ENCODE measurements at places on chromosomes 3 and 15.

- peak; percentile 68 for DNase-seq
These were observed 2.6 kb upstream of the ZSCAN2 start for GRCh38 chr15:84598250-84598649.

- DNase-seq = no peak
These were observed 34.4 kb upstream of the ETV5 start for GRCh38 chr3:186143250-186143649.

GRCh38 chr15:91865486-91865885 lies 12.0 kb downstream of the SLCO3A1 start:
- no peak for DNase-seq

DNA sequence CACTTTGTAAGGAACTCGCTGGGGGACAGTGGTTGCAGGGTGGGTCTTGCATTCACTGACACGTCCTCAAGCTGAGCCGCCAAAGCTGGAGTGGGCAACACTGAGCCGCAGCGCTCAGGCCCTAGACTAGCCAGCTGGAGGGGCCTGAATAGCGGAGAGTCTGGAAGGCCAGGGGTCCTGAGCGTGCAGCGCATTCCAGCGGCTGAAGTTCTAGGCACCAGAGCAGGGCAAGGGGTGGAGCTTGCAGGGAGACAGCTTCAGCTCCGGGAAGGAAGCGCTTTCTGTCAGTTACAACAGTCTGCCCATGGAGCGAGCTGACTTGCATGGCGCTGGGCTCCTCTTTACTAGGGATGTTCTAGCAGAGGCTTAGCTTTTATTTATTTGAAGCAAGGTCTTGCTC lies 2.7 kb downstream of the MAP6D1 start:
- DNase-seq = peak; percentile 85

- DNase-seq = peak; percentile 86
These were observed at the start of gene ZNF621 for GRCh38 chr3:40524568-40525285. TSS of gene ZNF621 (plus strand) at chr3:40524960. CDS start at chr3:40525841, 881 bp downstream.

- no peak for DNase-seq
These were observed 21.9 kb downstream of the OSTN start for GRCh38 chr3:191220908-191221307.

- no peak for DNase-seq
These were observed 26.2 kb downstream of the LRRFIP2 start for GRCh38 chr3:37148208-37148607.

GRCh38 chr3:130827486-130827885 lies 66.4 kb upstream of the ATP2C1 start:
- DNase-seq = no peak

DNA sequence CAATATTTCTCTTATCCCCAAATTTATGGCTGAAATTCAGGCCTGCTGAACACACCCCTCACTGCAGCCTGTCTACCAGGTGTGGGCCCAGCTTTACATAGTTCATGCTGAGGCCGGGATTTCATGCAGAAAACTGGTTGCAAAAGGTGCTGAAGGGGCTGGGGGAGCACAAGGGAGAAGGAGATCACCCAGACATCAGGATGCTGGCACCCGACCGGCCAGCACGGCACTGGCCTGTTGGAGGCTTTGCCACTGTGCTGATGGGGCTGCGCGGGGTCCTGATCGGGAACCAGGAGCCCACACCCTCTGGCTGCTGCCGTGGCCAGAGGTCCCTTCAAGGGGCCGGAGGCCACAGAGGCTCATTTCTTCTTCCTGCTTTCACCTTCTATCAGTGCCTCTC lies 177.9 kb upstream of the C2CD4B start:
- DNase-seq = no peak

DNA sequence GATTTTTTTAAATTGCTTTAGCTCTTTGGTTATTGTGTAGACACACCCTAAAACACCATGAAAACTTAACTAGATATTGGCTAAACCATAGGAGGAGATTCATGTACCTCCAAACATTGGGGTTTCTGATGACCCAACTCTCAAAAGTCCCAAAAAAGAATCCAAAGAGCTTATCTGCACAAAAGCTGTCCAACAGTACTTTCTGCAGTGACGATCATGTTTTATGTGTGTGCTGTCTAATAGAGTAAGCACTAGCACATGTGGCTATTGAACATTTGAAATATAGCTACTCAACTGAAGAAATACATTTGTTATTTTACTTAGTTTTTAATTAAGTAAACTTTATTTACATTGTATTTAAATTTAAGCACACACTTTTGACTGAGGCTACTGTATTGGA lies 818.2 kb upstream of the LMCD1 start:
- DNase-seq = no peak

DNA sequence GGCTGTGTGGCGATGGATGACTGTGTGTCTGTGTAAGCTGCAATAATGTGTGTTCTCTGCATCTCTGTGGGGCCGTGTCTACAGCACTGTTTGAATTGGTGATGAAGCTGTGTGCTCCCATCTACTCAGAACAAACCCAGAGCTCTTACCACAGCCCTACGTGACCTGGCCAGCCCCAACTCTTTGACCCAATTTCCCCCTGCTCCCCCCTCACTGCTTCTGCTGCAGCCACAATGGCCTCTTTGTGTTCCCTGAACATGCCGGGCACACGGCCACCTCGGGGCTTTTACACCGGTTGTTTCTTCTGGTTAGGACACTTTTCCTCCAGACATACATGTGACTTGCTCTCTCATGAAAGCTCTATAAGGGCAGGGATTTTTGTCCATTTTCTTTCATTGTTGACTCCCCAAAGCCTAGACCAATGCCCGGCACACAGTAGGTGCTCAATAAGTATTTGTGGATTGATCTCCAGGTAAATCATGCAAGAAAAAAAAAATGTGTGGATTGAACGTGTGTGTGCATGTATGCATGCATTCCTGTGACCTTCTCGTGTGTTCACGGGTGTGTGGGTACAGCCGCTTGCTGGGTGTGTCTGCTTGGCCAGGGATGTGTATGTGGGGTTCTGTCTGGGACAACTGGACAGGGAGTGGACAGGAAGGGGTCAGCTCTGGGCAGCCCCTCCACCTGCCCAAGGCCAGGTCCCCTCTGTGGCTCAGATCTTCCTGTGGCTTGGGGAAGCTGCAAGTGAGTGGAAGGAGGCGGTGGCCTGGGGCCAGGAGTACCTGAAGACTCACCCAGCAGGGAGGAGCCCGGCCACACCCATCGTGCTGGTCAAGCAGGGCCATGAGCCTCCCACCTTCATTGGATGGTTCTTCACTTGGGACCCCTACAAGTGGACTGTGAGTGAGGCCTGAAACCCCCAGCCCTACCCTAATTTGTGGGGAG lies 14.8 kb downstream of the VILL start:
- peak; percentile 99 for DNase-seq

DNA sequence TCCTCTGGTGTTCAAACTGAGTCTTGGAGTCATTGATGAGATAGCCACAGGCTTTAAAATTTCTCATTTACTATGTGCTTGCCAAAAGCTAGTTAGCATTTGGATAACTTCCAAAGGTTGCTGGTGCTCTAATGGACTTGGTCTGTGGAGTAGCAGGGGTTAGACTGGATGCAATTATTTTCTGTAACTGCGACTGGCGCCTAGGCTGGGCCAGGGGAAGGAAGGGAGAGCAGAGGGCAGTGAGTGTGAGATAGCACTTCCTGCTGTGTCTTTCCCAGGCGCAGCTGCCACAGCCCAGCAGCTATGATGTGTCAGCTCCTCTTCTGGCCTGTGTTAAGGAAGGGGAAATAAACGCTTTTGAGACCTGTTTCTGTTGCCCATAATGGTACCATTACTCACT lies 98.6 kb downstream of the MYRIP start:
- no peak for DNase-seq

- DNase-seq = no peak
These were observed 174.9 kb downstream of the SMAD6 start for GRCh38 chr15:66876731-66877476.

Data from globus pallidus (tissue), 1 donor.